ENCODE measurements at places on chromosomes 13 and 19.

- no peak for DNase-seq
These were observed 21.3 kb upstream of the SLC1A5 start for GRCh38 chr19:46809534-46810272.

GRCh38 chr19:54376610-54377285 lies 12.0 kb upstream of the LAIR1 start:
- DNase-seq, result no peak

- no peak for DNase-seq
These were observed 18.8 kb upstream of the SLC25A30 start for GRCh38 chr13:45436953-45437352.

GRCh38 chr13:22618002-22618401 lies 562.8 kb upstream of the SGCG start:
- no peak for DNase-seq

GRCh38 chr19:1223018-1223855 lies 14.6 kb downstream of the CBARP start:
- DNase-seq, result no peak

DNA sequence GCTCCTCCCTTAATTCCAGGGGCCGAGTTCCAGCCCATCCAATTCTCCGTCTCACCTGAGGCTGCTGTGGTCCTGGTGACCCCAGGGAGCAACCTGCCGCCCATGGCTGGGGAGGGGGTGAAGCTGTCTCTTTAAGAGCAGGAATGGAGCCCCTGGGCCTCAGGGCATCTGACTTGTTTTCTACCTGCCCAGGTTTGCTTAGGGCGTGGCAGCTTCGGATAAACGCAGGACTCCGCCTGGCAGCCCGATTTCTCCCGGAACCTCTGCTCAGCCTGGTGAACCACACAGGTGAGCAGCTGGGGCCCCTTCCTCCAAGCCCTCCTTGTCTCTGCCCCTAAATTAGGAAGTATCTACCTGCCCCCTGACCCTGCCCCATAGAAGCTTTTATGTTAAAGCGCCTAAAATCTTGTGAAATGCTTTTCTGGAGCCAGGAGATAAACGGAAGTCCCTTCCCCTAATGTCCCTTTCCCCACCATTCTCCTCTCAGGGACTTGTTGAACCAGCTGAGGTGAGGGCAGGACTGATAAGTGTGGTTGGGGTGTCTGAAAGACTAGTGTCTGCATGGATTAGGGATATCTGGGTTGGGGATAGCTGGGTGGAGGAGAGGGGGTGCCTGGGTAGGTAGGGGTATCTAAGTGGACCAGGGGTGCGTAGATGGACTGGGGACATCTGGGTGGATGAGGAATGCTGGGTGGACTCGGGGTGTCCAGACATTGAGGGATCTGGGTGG lies 614 bp downstream of the FXYD3 start:
- no peak for DNase-seq

DNA sequence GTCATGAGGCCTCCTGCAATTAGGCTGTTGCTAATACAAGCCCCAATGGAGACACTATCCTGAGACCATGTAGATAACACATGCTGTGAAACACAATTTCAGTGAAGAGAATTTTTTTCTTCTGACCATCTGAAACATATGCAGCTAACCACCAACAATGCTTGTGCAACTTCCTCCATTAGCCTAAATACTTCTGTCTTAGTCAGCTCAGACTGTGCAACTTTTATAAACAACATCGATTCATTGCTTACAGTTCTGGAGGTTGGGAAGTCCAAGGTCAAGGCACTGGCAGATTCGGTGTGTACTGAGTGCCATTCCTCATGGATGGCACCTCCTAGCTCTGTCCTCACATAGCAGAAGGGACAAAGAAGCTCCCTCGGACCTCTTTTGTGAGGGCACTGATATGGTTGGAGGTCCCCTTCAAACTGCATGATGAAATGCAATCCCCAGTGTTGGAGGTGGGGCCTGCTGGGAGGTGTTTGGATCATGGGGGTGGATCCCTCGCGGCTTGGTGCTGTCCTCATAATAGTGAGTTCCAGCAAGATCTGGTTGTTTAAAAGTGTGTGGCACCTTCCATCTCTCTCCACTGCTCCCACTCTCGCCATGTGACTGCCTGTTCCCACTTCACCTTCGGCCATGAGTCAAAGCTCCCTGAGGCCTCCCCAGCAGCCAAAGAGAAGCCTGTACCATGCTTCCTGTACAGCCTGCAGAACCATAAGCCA lies 27.7 kb downstream of the STK24 start:
- no peak for DNase-seq

GRCh38 chr19:44515907-44516306 lies 13.6 kb downstream of the CEACAM20 start:
- no peak for DNase-seq

GRCh38 chr13:110443622-110444225 lies 117.8 kb downstream of the RAB20 start:
- DNase-seq, result no peak

GRCh38 chr13:72890546-72890945 lies 108.6 kb downstream of the PIBF1 start:
- no peak for DNase-seq

DNA sequence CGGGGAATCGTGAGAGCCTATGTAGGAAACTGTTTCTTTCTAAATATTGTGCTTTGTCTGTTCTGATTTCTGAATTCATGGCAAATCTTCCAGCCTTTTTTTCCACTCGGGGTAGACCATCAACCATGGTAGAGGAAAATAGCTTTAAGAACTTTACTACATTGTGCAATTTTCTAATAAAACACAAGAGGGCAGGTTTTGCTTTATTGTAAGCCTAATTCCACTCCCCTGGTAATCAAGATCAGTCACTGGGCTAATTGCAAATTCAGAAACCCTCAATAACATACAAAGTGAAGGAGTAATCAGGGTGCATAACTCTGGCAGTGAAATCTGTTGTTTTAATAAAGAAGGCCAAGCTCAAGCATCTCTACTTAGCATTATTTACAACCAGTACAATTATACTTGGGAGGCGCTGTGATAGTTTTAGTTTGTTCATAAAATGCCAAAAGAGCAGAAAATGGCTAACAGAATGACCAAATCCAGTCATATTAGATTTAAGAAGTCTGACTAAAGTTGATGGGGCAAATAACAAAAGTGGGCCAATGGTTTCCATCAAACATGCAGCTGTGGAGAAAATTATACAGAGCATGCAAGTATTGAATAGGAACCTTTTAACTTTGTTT lies 43.8 kb downstream of the DCT start:
- no peak for DNase-seq

Data from neural crest cell (in vitro differentiated cells).